ENCODE measurements at places on chromosomes 5 and 9. TPM values are rescaled to one million over a fixed set of nuclear protein-coding genes. Genes with fewer than 3 reads are reported as not detected.

Gene ST6GALNAC4
- 46.1 TPM for total RNA-seq

Gene GPRIN1
- 7.6 TPM for total RNA-seq

Gene ZNF658
- 1.5 TPM for total RNA-seq

Gene NUTM2F
- not detected for total RNA-seq

Gene INSL6
- total RNA-seq: not detected

Gene FOXD4L5
- not detected for total RNA-seq

Gene PCDHB14
- total RNA-seq: 0.63 TPM

Gene IFNK
- total RNA-seq: not detected

Gene TMEM174
- total RNA-seq: 0.13 TPM

Gene ARHGEF37
- 1.3 TPM for total RNA-seq
